ENCODE measurements at places on chromosomes 2 and 18.

DNA sequence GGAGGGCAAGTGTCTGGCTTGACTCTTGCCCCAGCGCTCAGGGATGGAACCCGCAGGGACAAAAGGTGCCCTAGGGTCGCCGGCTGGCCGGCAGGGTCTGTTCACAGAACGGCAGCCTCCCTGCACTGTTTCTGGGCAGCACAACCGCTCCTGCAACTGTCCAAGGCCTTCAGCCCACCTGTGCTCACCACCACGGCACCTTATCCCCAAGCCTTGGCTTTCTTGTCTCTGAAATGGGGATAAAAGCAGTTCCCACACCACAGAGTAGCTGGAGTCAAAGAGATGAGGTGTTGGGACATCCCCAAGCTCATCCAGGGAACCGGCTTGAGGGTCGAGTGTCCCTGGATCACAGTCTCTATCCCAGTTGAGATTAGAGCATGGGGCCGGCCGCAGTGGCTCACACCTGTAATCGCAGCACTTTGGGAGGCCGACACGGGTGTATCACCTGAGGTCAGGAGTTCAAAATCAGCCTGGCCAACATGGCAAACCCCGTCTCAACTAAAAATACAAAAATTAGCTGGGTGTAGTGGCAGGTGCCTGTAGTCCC is 4.7 kb downstream of the SNORC start:
- no peak for DNase-seq

GRCh38 chr2:11786592-11786991 is 40.2 kb downstream of the LPIN1 start:
- DNase-seq, result no peak

DNA sequence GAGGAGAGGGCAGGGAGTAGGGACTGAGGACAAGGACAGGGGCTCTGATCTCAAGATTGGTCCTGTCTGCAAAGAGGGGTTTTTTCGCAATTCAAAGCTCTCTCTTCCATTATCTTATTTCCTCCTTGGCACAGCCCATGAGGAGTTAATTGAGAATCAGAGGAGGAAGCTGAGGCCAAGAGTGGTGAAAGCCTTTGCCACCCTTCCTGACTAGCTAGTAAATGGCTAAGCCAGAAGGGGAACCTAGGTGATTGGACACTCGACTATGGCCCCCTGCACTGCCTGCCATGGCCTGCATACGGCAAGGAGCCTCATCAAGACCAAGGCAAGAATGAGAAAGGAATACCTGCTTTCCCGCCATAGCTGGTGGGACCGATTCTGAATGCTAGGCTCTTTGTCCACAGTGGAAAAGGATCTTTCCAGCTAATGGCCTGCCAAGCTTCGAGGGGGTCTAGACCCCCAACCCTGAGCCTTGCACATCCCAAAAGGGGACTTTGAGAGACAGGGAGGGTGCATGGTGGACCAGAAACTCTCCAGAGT is 237.9 kb downstream of the HAUS1 start:
- no peak for DNase-seq

GRCh38 chr2:198371921-198372543 is 567.6 kb downstream of the PLCL1 start:
- DNase-seq, result peak; percentile 71

GRCh38 chr18:10051877-10052631 is 138.2 kb downstream of the VAPA start:
- peak; percentile 64 for DNase-seq

- no peak for DNase-seq
Observed at GRCh38 chr2:9826208-9826607, 17.1 kb upstream of the TAF1B start.

DNA sequence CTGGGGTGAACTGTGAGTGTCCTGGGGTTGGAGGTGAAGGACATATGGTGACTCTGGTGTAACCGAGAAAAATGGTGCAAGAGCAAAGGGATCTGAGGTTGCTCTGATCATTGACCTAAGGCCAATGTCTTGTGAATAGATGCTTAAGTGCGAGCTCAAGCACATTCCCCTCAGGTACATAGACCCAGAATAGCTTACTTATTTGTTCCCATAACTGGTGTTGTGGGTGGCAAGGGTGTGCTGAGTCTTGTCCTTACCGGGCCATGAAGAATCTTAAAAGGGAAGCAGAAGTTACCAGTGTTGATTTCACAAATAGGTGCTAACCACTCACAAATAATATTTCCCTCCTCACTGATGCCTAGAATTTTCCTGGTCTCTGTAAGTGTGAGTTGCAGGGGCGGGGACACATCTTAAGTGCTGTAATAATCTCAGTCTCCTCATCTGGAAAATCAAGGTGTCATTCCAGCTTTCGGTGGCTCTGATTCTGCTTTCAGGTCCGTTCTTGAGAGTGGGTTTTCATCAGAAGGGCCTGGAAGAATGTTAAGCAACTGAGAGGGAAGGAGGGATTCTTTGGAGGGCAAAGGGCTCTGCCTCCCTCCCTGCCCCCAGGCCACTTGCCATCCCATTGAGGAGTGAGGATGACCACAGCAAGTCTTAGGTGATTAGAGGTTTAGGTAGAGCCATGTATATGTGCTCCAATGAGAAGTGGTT is 54.9 kb downstream of the LIPG start:
- DNase-seq, result no peak

DNA sequence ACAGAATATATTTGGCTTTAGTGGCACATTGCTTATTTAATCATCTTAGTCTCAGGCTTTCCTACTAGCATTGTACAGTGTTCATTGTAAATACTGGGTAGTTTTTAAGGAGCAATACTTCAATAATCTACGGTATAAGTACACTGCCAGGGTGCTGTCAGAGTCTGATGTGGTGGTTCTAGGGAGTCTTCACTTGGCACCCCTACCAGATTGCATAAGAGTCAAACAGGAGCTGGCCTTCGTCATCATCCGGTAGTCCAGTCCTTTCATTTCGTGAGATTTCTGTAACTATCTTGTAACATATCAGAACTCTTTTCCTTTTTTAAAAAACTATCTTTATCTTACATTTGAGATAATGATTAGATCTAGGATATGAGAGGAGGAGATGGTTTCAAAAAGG is 91.1 kb downstream of the ZNF532 start:
- no peak for DNase-seq

DNA sequence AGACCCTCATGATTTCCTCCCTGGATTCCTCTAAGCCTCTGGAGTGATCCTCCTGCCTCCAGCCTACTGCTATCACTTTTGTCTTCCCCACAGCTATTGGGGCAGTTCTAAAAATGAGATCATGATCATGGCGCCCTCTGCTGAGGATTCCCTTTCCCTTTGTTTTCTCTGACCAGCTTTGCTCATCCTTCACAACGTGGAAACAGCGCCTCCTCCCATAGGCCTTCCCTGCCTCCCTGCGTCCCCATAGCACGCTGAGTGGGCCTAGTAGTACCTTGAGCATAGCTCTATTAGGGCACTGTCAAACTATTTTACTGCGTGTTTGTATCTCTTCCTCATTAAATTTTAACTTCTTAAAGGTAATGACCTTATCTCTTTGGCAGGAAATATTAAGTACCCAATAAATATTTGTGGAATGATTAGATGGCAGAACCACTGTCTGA is 207.0 kb upstream of the FANCL start:
- DNase-seq, result peak; percentile 75

DNA sequence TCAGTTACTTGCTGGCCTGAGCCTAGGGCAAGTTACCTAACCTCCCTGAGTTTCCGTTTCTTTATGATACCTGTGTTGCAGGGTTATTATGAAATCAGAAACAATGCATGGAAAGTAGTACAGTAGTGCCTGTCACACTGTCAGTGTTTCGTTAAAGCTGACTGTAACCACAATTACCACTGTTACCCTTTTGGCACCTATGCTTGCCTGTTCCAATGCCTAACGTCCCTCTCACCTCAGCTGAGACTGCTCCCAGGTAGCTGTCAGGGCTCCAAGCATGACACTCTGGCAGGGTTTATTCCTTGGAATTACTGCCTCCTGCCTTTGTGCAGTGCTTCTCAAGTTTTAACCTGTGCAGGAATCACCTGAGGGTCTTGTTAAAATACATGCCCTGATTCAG is 135.2 kb upstream of the RBMS1 start:
- no peak for DNase-seq

GRCh38 chr2:238730001-238730669 is 117.8 kb upstream of the TWIST2 start:
- no peak for DNase-seq

- no peak for DNase-seq
Observed at GRCh38 chr2:138182937-138183312, 218.7 kb downstream of the HNMT start.
